ENCODE measurements at places on chromosomes 5 and 9.

- no peak for DNase-seq
These were observed 12.1 kb downstream of the WWC1 start for GRCh38 chr5:168303393-168304025.

DNA sequence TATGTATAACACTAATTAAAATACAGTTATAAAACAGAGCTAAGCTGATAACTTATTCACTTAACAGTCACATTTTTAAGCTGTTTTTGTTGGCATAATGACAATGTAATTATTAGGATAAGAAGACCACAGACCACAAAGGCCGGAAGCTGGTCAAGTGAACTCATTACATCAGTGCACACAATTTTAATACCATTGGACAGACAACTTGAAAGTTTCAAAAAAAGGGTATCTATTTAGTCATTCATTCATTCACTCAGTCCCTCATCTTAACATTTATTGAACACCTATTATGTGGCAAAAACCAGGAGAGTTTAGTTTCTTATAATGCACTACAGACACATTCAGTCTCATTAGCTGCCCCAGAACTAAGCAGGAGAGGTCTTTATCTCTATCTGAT, 11.6 kb downstream of the ERP44 start:
- DNase-seq: no peak

DNA sequence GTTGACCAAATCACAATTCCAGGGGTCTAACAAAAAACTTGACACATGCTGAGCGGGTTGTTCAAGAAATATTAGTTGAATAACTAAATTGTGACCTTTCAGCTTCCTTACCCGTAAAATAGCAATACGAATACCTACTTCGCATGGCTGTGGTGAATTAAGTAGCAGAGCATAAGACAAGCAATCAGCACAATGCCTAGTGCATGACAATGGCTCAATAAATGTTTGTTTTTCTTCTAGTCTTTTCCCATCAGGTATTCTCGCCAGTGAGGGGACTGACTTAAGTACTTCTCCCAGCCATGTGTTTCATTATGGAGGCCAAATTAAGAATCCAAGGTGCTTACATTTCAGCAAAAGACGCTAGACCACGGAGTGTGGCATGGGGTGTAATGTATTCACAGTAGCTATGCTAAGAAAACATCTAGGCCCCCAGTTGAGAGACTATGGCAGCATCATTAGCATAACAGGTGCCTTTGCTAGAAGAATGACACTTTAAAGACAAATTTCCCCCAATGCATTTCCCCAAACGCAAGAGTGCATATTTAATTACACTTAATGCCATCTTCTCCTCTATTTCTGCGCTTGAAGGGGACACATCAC, 145.9 kb downstream of the ASTN2 start:
- DNase-seq: no peak

DNA sequence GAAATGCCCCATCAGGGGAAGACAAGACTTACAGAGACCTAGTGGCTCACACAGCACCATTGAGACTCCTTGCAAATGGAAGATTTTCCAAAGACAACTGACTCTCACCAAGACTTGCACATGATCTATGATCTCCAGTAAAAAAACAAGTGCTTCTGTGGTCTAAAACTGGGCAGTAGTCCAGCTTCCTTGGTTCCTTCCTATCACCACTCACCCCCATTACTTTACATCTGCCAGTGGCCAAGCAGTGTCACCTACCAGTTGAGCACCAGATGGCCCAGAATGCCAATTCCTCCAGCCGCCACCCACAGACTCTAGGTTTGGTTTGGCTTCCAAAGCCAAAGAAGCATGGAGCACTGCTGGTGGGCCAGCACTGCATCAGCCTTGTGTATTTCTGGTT, 47.7 kb downstream of the SH3TC2 start:
- DNase-seq: no peak

GRCh38 chr9:79384091-79384490, 187.7 kb upstream of the TLE4 start:
- DNase-seq: no peak

DNA sequence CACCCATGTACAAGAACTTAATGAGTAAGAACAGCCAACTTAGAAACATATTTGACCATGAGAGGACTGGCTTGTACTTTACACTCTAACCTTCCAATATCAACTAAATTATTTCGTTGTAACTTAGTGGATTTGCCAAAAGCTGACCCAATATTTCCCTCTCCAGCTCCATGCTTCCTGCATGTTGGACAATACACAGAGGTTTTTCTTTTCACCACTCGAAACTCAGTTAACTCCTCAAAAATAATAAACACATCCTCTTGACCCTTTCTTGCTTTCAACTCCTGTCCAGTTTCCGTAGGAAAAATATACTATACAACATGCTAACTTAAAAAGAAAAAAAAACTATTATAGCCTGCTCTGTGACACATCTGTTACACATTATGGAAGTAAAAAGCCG, 188.9 kb downstream of the MPDZ start:
- no peak for DNase-seq

GRCh38 chr9:121225240-121225639, 23.6 kb upstream of the RAB14 start:
- DNase-seq: no peak

GRCh38 chr9:134069480-134070399, 1.9 kb upstream of the BRD3 start:
- no peak for DNase-seq

GRCh38 chr9:1026219-1026618, 23.9 kb upstream of the DMRT2 start:
- DNase-seq: no peak

DNA sequence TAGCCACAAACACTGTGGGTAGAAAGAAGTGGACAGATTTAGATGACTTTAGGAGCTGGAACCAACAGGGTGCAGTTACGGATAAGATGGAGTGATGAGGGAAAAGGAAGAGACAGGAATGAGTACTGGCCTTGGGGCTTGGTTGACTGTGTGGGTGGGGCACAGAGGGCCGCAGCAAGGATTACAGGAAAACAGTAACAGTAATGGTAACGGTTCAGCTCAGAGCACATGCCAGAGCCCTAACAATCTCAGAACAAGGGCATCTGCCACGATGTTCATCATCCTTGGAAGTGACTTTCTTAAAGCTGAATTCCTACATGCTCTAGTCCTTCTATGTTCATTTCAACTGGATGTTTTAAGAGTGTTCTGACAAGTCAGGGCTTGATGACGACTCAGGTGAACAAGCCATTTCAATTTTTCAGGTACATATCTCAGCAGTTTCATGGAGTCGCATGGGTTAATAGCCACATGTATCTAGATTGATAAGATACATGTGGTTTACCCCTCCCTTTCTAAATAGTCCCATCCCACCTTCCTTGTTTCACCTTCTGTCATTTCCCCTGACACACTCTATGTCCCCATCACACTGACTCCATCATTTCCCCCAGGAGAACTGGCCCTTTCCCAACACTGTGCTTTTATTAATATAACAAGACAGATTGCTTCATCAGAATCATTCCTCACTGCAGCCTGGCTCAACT, 65.0 kb downstream of the CEMIP2 start:
- no peak for DNase-seq

GRCh38 chr9:108386032-108386431, 469.8 kb downstream of the ACTL7B start:
- DNase-seq: no peak

DNA sequence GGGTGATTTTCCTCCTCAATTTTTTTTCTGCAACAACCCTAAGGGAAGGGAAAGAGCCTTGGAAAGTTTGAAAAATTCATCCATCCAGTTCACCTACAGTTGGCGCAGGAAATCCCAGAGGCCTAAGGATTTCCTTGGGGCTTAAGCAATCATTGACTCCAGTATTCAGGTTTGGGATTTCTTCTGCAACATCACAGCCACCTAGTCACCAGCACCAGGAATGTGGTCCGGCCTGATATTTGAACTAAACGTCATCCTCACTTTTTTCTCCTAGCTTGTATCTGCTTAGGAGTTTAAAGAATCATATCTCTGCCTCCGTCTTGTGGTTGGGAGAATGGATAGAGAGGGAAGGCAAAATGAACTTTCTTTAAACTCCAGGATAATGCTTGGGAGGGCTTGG, 20.2 kb upstream of the TLE4 start:
- DNase-seq: no peak

- no peak for DNase-seq
These were observed 12.4 kb upstream of the FSD1L start for GRCh38 chr9:105435453-105435852.

DNA sequence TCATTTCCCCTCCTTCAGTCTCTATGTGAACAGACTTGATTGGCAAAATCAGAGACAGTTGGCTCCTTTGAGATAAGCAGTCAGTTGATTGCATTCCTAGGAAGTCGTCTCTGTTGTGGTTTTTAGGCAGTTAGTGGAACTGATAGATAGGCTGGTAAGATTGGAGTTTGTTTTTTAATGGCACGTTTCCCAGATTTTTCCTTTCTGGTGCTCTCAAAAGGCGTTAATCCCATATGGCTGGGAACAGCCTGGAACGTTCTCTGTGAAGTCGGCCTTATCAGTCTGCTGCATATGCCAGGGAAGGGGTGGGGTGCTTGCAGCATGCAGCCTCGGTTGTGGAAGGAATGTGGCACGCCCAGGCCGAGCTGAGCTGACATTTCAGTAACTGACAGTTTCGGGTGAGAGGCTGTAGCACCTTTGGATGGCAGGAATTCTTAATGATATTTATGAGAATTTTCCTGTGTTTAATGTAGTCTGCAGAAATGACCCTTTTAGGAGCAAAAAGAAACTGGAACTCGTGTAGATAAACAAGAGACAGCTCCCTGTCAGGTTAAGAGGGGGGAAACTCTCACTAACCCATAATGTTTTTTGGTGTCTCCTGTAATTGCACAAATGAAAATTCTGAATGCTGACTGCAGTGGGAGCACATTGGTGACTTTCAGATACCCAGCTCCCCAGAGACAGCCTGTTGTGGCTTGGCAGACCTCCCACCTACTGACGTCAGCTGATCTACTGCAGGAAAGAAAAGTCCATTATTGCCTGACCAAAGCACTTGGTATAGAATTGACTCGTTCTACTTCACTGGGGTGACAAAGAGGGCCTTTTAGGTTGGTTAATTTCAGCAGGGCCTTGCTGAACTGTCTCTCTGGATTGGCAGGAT, 6.3 kb downstream of the SPTAN1 start:
- no peak for DNase-seq

DNA sequence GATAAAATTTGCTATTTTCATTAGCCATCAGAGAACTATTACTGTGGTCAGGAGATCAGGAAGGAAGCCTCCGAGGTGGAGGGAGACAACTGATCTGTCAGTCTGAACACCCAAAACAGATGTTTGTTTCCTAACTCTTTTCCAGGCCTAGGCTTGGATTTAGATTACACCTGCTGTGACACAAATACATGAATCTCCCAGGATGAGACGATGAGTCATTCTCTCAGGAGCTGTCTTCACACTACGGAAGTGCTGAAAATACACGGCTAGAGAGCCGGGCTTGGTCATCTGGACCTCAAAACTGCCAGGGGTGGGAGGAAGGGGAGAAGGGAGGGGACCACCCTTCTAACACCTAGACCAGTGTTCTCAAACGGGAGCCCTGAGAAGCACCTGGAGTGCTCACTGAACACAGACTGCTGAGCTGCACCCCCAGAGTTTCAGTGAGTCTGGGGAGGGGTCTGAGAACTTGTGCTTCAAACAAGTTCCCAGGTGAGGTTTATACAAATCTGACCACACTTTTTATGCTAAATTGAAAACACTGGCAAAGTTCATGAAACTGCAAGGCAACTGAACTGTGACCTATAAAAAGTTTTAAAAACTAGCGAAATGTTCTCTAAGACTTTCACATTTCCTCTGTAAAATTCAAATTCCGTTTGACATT, 80.3 kb upstream of the EQTN start:
- no peak for DNase-seq

DNA sequence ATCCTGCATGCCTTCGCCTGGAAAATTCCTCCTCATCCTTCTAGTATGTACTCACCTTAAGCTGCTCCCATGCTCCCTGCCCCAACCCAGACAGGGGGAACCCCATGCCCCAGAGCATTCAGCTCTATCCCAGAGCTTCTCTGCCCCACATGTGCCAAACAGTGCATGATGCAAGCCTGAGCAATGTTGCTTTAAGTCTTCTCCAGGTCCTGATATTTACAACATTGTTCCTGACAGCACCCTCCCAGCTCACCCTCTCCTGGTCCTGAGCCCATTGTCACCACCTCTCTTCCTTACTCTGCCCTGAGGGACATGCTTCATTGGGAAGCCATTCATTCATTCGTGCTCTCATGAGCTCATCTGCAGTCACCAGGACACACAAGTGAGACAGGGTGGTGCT, 23.4 kb upstream of the BARX1 start:
- DNase-seq: no peak

- no peak for DNase-seq
These were observed 4.1 kb downstream of the PLPP1 start for GRCh38 chr5:55530669-55531068.

DNA sequence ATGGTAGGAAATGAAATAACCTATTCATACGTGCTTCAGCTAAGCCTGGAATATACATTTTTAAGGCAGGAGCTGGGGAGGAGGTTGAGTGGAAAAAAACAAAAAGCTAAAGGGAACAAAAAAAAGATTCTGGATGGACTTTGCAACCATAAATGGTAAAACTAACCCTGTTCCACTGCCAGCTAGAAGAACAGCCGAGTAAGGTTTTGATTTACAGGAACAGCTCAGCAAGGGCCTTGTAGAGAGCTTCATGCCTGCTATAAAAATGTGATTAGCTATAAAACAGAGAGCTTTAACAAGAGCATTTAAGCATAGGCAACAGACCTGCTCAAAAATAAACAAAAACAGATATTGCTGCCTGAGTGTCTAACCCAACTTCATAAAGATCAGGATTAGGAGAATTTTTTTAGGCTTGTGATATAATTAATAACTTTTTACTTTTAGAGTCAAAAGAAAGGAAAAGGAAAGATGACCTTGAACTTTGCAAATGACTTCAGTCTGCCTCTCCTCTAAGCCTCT, 194.8 kb downstream of the FBXL7 start:
- no peak for DNase-seq

DNA sequence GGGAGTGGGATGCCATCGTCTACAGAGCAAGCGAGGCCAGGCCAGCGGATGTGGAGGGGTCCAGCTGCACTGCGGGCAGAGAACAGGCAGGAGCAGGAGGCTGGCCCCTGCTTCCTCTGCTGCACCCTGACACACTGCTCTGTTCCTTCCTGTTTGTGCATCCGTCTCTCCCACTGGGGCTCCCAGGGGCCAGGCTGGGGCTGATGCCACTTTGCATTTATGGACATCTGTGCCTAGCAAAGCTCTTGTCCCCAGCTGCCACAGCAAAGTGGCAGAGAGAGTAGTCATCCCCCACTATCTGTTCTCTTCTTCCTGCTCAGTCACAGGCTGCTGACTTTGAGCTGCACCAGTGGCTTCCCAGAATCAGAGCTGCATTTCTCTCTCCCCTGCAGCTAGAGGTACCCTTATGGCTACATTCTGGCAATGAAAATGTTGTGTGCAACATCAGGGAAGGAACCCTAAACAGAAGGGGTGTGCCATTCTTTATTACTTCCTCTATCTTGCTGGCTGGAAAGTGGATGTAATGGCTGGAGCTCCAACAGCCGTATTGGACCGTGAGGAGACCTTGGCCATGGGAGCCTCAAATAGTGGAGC, 4.2 kb upstream of the NINJ1 start:
- no peak for DNase-seq

- no peak for DNase-seq
These were observed 48.0 kb downstream of the LMX1B start for GRCh38 chr9:126661521-126662251.
